ENCODE measurements at places on chromosomes 7 and 10. TPM values are rescaled to one million over a fixed set of nuclear protein-coding genes. Genes with fewer than 3 reads are reported as not detected.

SPDYE2 gene
- not detected for polyA plus RNA-seq

HMX2 gene
- not detected for polyA plus RNA-seq

HYCC1 gene
- polyA plus RNA-seq: 2.6 TPM

POU6F2 gene
- polyA plus RNA-seq: not detected

SFXN2 gene
- polyA plus RNA-seq: 4.7 TPM

ARHGEF5 gene
- polyA plus RNA-seq: 11.0 TPM

PWWP2B gene
- 24.4 TPM for polyA plus RNA-seq

TMEM178B gene
- polyA plus RNA-seq: 0.06 TPM

WIPF3 gene
- polyA plus RNA-seq: 5.9 TPM

AKR1C8 gene
- polyA plus RNA-seq: not detected

NEUROG3 gene
- not detected for polyA plus RNA-seq

ARL4A gene
- 37.3 TPM for polyA plus RNA-seq

POM121C gene
- polyA plus RNA-seq: 8.7 TPM

MYL10 gene
- polyA plus RNA-seq: not detected

SLC26A3 gene
- not detected for polyA plus RNA-seq

LRRC61 gene
- 5.6 TPM for polyA plus RNA-seq

MMD2 gene
- polyA plus RNA-seq: not detected

COBL gene
- 12.6 TPM for polyA plus RNA-seq

TMEM213 gene
- 0.08 TPM for polyA plus RNA-seq

CNPY1 gene
- polyA plus RNA-seq: not detected

BTBD16 gene
- not detected for polyA plus RNA-seq

SPAM1 gene
- not detected for polyA plus RNA-seq

ITIH5 gene
- polyA plus RNA-seq: 6.4 TPM

PALD1 gene
- 2.4 TPM for polyA plus RNA-seq

GTF2IRD1 gene
- polyA plus RNA-seq: 8.0 TPM

RAB19 gene
- not detected for polyA plus RNA-seq

AKR1D1 gene
- polyA plus RNA-seq: not detected

PON1 gene
- not detected for polyA plus RNA-seq

ANKRD30A gene
- not detected for polyA plus RNA-seq

PRF1 gene
- 1.4 TPM for polyA plus RNA-seq

TRPV5 gene
- polyA plus RNA-seq: not detected

ABLIM1 gene
- 30.2 TPM for polyA plus RNA-seq

GIMAP4 gene
- 16.6 TPM for polyA plus RNA-seq

ZRANB1 gene
- 7.0 TPM for polyA plus RNA-seq

ZNHIT1 gene
- 117 TPM for polyA plus RNA-seq

C10orf105 gene
- not detected for polyA plus RNA-seq

SLC26A5 gene
- 0.08 TPM for polyA plus RNA-seq

PAPOLB gene
- polyA plus RNA-seq: not detected

NCF1 gene
- 4.1 TPM for polyA plus RNA-seq

GPRIN2 gene
- 10.8 TPM for polyA plus RNA-seq

SFMBT2 gene
- 2.9 TPM for polyA plus RNA-seq

HILPDA gene
- polyA plus RNA-seq: 14.2 TPM

PLA2G12B gene
- not detected for polyA plus RNA-seq

IFIT3 gene
- 6.3 TPM for polyA plus RNA-seq

MRLN gene
- polyA plus RNA-seq: 5.0 TPM

C10orf67 gene
- polyA plus RNA-seq: not detected

UTF1 gene
- not detected for polyA plus RNA-seq

All from stomach (tissue), 19 donors.